GM20000 (cell line): ENCODE measurements at places on chromosomes 12 and 14.

- DNase-seq: no peak
These were observed 66.2 kb upstream of the DYRK2 start for GRCh38 chr12:67582238-67582834.

DNA sequence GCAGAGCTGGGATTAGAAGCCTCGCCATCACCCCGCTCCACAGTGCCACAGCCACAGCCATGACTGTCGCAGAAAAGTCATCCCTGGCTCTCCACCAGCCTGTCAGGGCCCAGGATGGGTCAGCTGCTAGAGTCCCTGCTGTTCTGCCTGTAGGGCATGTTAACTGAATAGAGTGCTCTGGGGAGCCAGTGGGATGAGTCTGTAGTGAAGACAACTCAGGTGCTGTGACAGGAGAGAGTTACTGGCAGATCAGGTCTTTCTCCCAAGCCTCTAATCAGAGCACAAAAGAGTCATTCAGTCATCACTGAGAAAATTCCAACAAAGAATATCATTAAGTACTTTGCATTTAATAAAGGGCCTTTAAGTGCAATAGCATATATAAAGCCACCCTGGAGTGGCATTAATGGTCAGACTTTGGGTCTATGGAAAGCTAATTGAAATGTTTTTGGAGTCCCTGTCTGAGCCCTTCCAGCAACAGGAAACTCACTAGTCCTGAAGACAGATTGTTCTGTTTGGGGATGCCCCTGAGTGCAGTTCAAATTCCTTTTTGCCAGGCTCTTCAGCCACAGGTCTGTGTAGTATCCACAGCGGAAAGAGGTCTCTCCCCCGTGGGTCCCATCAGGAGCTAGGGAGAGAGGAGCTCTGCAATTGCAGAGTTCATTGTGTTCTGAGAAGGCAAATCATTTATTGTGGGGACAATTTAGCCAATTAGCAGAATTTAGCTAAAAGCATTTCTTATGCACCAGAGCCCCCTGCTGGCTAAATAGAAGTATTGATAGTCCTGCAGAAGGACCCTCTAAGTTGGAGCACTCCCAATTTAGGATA lies 45.2 kb upstream of the C14orf132 start:
- DNase-seq: peak; percentile 55

DNA sequence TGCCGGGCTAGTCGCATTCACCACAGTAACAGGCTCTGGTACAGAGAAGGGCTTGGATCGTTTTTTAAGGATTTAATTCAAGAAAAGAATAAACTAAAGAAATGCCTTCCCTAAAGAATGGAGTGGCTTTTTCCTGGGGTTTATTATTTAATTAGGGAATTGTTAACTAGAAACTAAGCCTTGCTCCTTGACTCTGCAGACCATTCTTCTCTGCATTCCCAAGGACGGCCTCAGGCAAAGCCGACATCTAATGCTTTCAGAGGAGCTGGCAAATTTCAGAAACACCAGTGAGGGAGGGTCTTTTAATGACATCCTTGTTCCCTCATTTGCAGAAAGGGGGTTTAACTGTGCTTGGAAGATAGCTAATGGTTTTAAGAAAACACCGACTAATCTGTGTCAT lies 174.0 kb downstream of the EGLN3 start:
- DNase-seq: no peak

GRCh38 chr14:42480255-42480654 lies 873.6 kb downstream of the LRFN5 start:
- DNase-seq: no peak

- DNase-seq: no peak
These were observed 163.2 kb downstream of the PIWIL1 start for GRCh38 chr12:130500835-130501330.

- no peak for DNase-seq
These were observed 258.6 kb upstream of the DCN start for GRCh38 chr12:91441246-91441645.

DNA sequence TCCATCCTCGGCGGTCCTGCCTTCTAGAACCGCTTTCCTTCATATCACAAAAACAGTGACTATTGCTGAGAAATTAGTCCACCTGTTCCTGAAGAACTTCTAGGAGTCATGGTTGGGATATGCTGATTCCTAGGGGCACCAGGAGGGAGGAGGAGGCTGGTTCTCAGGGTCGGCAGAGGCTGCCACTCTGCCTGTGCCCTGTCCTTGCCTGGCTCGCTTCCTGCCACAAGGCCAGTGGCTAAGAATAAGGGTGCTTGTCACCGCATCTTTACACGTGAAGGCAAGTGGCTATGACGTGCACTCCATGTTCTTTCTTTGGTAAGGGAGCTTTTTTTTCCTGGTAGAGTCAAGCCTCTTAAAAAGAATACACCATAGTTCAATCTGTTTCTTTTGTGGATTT lies 18.7 kb upstream of the DGLUCY start:
- no peak for DNase-seq

GRCh38 chr12:78081590-78082314 lies 251.1 kb downstream of the NAV3 start:
- no peak for DNase-seq

- DNase-seq: no peak
These were observed 4.5 kb upstream of the NFYB start for GRCh38 chr12:104142543-104142942.

- peak; percentile 54 for DNase-seq
These were observed 633 bp downstream of the STX2 start for GRCh38 chr12:130838284-130838950.

DNA sequence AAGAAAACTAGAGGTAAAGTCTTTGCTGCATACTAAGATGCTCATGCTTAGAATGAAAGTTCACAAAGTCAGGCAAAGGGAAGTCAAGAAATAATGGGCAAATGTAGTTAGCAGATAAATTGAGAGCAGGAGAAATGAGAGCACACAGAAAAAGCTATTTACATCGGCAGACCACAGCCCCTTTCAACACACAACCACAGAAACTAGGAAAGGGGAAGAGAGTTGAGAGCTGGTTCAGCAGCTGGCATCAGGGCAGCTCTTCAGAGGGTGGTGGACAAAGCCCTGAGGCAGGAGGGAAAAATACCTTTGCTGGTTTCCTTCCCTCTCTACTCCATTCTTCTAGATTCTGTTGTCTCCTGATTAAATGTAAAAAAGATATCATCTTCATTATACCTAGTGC lies 95.4 kb upstream of the ANO4 start:
- DNase-seq: no peak

DNA sequence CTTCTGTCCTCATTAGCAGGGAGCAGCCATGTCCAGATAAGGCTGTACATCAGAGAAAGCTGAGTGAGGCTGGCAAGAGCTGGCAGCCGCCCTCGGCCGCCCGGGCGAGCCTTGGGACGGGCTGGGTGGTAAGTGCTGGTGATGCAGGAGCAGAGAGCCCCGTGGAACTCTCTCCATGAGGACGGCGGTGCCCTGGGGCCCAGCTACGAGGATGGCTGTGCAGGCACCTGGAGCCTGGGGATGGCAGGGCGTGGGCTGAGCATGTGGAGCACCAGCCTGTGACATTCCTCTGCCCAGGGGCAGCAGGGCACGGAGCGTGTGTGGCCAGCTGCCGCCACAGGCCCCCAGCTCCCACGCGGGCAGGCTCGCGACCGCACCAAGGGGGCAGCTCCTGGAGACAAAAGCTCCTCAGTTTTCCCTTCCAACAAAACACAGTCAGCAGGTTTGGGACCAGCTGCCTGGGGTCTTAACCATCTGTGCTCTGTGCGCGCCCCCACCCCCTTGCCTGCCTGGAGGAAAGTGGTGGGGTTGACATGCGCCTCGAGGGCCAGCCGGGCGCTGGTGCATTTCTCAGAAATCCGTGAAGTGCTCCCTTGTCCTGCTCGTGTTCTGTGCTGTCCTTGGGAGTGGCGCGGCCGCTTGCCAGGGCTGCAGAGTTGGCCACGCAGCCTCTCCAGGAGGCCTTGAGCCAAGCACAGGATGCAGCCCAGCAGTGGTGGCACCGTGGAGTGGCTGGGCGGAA lies 21.4 kb downstream of the PACS2 start:
- DNase-seq: no peak

GRCh38 chr14:60204843-60205774 lies 39.9 kb upstream of the DHRS7 start:
- DNase-seq: no peak

- no peak for DNase-seq
These were observed 33.8 kb downstream of the SPTB start for GRCh38 chr14:64845878-64846277.

DNA sequence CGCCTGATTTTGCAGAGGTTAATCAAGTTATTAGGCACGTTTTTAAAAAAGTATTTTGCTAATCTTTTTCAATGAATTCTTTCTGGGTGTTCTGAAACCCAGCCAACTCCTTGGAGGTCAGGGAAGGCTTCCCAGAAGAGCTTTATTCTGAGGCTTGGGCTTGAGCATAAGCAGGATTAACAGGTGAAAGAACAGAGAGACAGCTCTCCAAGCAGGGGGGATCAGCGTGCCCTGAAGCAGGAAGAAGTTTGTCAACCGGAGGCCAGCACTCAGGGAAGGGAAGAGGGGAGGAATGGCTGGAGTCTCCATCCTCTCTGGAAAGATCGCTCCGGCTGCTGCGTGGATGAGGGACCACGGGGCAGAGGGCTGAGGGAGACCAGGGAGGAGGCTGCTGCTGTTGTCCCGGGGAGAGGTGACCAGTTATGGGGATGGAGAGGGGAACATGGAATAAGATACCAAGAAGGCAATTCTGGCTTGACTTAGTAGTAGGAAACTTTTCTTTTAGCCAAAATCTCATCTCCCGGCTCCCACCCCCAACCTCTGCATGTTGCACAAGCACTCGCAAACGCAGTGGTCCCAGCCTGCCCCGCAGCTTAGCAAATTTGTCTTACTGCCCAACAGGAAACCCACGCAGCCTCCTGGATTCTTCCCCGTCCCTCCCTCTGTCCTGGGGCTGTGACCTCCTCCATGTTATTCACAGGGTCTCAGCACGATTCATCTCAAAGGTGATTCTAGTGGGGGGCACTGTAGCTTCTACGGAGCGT lies 1.1 kb upstream of the SSH1 start:
- DNase-seq: no peak

DNA sequence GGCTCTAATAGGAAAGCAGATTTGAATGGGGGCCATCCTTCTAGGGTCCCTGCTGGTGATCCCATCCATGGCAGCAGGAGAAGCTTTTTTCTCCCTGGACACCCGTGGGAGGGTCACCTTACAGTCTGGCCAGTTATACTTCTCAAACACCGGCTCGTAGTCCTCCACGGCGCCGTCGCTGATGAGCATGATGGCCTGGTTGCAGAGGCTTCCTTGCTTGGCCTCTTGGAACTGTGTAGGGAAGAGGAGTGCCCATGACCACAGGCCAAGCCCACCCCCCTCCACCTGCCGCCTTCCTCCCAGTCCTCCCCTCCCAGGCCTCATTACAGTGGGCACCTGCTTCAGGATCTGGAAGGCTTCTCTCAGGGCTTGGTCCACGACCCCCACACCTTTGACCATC lies 33.8 kb downstream of the CACNA2D4 start:
- DNase-seq: no peak

- no peak for DNase-seq
These were observed 33.1 kb upstream of the ETFBKMT start for GRCh38 chr12:31626270-31626995.
